Common myeloid progenitor, CD34-positive (primary cell): ENCODE measurements at places on chromosomes 2 and 18.

DNA sequence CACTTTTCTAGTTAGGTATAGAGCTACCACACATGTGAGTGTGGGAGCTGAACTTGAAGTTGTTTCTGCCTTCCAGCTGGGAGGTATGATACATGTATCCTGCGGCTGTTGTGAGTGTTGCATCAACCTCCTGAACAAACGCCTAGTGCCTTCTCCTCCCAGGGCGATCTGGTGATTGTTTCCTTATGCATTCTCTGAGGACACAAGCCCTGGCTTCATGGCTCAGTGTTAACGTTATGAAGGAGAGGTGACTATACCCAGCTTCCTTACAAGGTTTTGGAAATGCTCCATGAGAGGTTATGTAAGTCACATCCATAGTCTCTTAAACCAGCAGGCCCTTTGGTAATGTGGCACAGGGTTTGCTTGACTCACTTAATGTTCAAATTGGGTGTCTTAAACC is 64.9 kb downstream of the SPRED2 start:
- DNase-seq = no peak

DNA sequence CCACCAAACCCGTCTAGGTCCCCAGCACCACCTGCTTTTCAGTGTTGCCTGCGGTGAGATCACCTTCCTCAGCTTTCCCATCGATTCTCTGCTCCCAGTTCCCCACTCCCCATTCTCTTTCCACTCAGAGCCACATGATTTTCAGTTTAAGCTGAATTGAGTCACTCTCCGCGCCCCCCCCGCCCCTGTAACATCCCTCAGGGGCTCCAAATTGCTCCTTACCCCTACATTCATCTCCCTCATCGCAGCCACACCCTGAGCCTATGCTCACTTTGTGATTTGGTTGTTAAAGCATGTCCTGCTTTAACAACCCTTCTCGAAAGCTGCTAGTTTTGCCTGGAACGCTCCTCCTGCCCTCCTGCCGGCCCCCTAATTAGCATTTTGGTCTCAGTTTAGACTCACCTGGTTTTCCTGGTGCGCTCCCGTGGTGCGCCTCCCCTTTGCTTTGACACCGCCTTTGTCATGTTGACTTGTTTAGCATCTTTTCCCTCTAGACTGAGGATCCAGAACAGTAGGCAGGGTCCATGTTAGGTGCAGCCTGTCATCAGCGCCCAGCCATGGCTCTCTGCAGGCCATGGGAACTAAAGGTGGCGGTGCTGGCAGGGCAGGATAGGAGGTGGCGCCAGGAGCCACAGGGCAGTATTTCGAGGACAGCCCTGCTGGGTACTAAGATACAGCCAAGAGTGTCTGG is 60.8 kb downstream of the ST3GAL5 start:
- DNase-seq = no peak

DNA sequence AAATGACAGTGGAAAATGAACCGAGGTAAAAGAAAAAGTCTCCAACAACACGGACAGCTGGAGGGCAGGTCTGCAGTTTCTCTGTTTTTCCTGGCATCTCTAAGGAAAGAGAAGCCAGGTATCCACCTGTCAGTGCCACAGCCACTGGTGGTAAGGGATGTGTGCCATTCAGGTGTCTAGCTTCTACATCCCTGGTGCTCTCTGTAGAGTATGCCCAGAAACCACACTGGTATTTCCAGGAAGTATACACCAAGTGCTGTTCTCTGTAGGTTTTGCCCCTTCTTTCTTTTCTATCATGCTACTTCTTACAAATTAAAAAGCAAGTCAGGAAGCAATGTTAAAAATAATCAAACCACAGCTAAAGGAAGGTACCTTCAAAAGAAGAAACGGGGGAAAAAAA is 7.6 kb upstream of the AGFG1 start:
- no peak for DNase-seq

DNA sequence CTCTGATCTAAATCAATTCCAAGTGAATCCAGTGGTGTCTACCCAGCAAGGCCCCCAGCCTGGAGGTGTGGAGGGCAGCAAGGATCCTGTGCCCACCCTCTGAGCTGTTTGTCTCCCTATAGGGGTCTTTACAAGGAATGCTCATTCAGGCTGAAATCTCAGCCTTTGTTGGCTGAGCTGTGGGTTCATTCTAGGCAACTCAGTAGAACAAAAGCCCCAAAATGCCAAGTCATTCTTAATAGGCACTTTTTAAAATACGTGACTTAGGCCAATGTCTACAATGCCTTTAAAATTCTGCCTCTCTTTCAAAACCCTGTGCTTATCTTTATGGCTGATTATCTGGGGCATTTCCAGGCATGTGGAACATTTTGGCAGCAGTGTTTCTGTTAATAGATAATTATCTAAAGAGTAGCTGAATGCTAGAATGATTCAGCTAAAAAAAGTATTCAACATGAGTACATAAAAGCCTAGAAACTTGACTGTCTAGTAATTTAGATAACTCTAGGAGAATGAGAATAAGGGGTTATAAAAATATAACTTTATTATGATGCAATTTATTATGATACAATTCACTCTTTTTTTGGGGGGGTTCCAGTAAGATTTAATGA is 7.4 kb downstream of the UGT1A6 start:
- peak; percentile 91 for DNase-seq

DNA sequence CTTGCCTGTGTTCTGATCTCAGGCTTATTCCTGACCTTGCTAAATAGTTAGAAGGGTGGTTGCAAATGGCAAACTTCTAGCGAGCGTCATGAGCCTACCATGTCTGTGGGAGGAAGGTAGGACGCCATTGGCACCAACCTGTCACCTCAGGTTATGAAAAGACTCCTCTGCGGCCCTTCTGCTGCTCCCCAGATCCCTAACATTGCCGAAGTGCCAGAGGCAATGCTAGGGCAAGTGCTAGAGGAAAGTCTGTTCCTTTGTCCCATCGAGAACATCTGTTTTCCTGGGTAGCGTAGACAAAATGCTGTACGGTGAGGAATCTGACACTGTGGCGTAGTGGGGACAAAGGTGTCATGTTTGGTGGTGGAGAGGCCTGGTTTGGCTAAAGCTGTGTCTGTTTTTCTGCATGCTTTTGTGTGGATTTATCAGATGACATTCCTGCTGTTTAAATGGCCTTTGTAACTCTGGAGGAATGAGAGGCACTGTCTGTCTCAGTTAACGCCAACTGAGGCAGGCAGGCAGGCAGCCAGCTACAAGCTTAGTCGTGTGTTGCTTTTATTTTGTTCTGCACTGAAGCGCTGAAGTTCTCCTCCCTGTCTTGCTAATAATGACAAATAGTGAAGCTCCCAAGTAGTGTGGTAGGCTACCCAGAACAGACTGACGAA is 94.1 kb downstream of the PRPF40A start:
- DNase-seq = no peak

- DNase-seq = no peak
These were observed 250.2 kb downstream of the LRRTM1 start for GRCh38 chr2:80054346-80054675.

DNA sequence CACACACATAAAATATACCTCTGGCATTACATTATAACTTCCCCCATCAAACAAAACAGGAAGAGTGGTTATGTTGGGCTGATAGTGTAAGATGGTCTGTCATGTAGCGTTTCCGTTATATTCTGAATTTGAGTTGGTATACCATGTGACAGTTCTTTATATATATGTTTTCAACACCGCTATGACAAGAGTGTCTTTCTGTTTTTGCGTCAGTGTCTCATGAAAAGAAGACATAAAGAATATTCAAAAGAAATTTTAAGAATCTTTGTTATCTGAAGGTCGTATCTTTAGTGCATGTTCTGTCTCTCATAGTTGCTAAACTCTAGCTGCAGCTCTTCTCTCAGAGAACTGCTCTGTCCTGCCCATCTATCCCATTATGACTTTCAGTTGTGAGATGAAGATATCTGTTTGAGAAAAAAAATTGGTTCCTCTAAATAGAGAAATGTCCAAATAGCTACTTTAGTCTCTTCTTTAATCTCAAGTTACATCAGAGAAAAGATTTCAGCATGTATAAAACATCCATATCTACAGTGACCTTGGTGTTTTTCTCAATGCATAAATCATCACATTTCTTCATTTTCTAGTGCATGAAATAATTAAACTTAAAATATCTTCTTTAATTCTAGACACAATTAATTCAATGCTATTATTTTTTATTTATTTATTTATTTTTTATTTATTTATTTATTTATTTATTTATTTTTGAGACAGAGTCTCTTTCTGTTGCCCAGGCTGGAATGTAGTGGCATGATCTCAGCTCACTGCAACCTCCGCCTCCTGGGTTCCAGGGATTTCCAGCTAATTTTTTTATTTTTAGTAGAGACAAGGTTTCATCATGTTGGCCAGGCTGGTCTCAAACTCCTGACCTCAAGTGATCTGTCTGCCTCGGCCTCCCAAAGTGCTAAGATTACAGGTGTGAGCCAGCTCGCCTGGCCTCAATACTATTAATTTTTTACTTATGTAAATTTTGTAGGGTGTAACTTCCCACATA is 24.3 kb upstream of the PSME4 start:
- DNase-seq = peak; percentile 86

- peak; percentile 75 for DNase-seq
These were observed 36.4 kb downstream of the WDSUB1 start for GRCh38 chr2:159249990-159250715.
